Progenitor cell of endocrine pancreas (in vitro differentiated cells): ENCODE measurements at places on chromosomes 4 and X. TPM values are rescaled to one million over a fixed set of nuclear protein-coding genes. Genes with fewer than 3 reads are reported as not detected.

DNA sequence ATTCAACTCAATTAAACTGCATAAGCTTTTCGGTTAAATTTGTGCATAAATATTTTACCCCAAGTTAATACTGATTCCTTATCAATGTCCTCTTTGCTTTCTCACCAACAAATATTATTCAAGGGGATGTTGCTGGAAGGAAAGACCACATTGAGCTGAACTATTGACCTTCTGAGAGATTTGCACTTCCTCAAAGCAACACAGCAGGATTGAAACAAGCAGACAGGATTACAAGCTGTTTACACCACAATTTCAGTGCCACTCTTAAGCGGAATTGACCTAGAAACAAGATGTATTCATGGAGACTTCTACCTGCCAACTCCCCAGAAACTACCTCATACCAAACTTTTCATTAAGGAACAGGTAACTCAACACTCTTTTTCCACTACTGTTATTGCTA lies 96.5 kb upstream of the DUSP21 start:
- DNase-seq, result no peak

The KCNIP4 gene
- total RNA-seq, result 0.27 and 0.43 TPM in 2 replicates

GRCh38 chrX:19695884-19696283 lies 180.6 kb upstream of the MAP3K15 start:
- no peak for DNase-seq

The IQCM gene
- total RNA-seq, result not detected in 2 replicates

The GPAT3 gene
- total RNA-seq, result 0.17 and 0.36 TPM in 2 replicates

- DNase-seq, result no peak
Measured at GRCh38 chrX:107355533-107355932, 93.9 kb upstream of the FRMPD3 start.
